ENCODE measurements at places on chromosomes 3 and 15.

DNA sequence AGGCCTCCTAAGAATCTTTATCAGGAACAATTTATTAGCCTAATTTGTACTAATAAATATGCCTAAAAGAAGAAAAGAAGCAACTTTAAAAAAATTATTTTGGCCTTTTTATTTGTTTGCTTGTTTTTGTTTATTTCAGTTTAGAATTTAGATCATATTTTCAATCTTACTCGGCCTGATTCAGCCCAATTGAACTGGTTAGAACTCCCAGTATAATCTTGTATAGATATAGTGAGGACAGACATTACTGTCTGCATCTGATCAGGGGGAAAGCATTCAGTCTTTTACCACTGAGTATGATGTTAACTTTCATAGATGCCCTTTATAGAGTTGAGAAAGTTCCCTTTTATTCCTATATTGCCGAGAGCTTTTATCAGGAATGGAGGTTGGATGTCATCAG is 56.0 kb upstream of the CSTA start:
- H3K4me3 ChIP-seq: no peak overlapping the region
- H3K27me3 ChIP-seq: peaks cover 5% of the 10 kb centered on the region
- no peak overlapping the region for H3K27ac ChIP-seq
- no peaks in the 10 kb centered on the region for H3K36me3 ChIP-seq

GRCh38 chr15:66631616-66632263 is 65.9 kb upstream of the LCTL start:
- no peak for DNase-seq
- no peak overlapping the region for H3K4me3 ChIP-seq
- H3K27ac ChIP-seq: no peak overlapping the region
- H3K36me3 ChIP-seq: no peaks in the 10 kb centered on the region
- H3K4me1 ChIP-seq: no peaks in the 10 kb centered on the region

- no peak overlapping the region for H3K27ac ChIP-seq
- no peak for DNase-seq
- no peaks in the 10 kb centered on the region for H3K4me1 ChIP-seq
These were observed 34.6 kb downstream of the GLDN start for GRCh38 chr15:51375966-51376640.

DNA sequence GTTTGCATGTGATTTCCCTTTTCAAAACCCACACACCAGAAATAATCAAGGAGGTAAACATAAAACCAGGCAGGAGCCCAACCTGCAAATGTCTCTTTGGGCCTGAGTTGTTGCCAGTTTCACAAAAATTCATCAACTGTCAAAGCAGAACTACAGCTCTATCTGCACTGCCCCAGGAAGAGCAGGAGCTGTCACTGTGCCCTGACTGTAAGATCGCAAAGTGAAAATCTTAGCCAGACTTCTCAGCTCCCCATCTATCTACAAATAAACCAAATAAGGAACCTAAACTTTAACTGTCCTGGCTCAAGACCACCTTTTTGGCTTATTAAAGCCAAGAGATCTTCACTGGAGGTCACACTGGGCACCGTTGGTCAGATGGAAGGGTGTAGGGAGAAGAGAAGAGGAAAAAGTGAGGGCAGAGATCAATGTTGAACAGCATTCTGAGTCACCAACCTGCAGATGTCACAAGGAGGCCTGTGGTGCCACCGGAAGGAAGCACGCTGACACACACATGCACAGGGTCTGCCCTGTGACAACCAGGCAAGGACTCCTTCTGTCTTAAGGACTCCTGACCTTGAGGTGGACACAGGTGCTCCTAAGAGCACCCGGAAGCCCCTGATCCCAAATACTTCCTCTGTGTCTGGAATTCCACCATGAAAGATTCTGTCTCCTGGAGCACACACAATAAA is 58.7 kb downstream of the RPN1 start:
- no peak overlapping the region for H3K4me3 ChIP-seq
- H3K4me1 ChIP-seq: peaks cover 3% of the 10 kb centered on the region
- H3K36me3 ChIP-seq: no peaks in the 10 kb centered on the region
- peak overlapping the region; percentile 11 for H3K27ac ChIP-seq
- peak; percentile 38 for DNase-seq
- peaks cover 2% of the 10 kb centered on the region for H3K27me3 ChIP-seq

- H3K27ac ChIP-seq: peak overlapping the region; percentile 5
- no peaks in the 10 kb centered on the region for H3K36me3 ChIP-seq
- peaks cover 34% of the 10 kb centered on the region for H3K4me1 ChIP-seq
- no peak for DNase-seq
These were observed 66.8 kb downstream of the PDE8A start for GRCh38 chr15:85048430-85048829.

Data from activated CD8-positive, alpha-beta T cell treated with anti-CD3 and anti-CD28 coated beads for 36 hours (primary cell).